ENCODE measurements at places on chromosomes 11 and 22.

- DNase-seq, result no peak
Measured at GRCh38 chr11:95134491-95134890, 44.8 kb downstream of the ENDOD1 start.

GRCh38 chr11:79033833-79034232 lies 407.0 kb downstream of the TENM4 start:
- no peak for DNase-seq

DNA sequence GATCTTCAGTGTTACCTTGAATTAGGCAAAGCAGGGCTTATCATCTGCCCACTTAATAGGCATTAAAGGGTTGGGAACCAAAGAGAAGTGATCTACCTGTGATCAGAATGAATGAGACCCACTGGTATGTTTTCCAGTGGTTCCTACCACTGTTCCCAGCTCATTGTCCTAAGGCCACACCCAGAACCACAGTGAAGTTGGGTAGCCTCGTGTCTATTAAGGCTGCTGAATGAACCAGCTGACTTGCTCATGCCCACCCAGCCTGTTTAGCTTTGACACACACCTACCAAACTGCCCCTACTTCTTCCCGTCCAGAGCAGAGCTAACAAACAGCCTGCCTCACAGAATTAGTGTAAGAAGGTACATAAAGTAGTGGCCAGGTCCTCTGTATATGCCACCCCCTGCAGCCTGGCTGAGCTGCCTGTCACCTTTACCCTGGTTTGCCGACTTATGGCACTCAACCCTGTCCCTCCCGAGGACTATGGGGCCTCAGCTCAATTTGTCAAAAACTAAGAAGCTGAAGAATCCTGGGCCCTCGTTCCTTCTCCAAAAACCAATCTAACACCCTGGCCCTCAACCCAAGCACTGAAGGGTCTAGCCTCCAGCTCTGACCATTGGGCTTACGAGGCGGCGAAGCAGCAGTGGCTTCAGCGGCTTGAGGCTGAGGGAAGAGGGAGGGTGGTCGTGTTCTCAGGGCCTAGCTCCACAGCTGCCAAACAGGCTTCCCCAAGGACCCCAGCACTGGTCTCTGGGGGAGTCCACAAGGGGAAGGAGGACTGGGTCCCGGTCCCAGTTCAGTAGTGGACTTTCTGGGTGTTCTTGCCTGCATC lies 9.8 kb downstream of the UCP2 start:
- DNase-seq, result no peak

DNA sequence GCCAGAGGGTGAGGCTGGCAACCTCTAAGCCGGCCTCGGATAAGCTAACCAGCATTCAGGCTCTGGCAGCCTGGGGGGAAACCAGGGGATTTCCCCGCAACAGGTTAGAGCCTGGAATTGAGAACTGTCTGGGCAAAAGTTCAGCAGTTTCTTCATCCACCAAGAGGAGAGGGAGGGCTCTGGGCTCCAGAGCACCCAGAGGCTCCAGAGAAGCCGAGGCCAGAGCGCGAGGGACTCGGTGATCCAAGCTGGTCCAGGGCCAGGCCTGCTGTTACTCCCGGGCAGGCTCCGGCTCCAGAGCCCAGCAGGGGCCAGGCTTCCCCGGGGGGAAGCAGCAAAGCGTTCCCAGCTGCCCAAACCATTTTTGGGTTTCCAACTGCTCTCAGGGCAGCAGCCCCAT lies 13.3 kb upstream of the SH3BP1 start:
- DNase-seq, result peak; percentile 55

DNA sequence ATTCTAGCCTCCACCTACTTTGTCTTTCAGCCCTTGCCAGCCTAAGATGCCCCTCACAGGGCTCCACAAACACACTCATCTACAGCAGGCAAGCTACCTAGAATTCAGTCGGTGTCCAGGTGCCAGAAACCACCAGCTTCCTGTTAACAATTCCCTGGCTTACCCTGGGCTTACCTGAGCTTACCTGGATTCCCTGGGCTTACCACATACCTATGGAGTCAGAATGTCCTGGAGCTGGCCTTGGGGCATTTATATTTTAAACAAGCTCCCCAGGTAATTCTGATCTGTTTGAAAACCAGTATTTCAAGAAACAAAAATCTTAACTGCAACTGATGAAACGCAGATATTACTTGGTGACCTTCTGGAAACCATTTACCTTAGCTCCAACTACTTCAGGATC lies 123.6 kb downstream of the SLC1A2 start:
- no peak for DNase-seq

GRCh38 chr22:45201678-45202332 lies 38.1 kb downstream of the NUP50 start:
- DNase-seq, result no peak

DNA sequence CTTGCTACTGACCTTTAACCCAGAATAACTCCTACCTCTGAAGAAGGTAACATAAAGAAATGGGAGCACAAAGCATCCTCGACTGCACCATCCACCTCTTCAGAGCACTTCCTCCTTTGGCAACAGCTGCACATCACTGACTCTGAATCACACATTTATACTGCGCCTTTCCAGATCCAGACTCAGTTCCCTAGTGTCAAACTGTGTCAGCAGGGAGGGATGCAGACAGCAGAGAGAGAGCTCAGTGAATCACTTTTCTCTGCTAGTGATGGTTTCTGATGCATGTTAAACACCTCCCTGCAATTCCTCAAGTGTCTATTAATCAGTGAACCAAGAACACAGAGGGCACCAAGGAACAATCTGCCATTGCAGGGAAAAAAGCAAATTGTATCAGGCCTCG lies 118.9 kb downstream of the PLEKHA7 start:
- DNase-seq, result no peak

DNA sequence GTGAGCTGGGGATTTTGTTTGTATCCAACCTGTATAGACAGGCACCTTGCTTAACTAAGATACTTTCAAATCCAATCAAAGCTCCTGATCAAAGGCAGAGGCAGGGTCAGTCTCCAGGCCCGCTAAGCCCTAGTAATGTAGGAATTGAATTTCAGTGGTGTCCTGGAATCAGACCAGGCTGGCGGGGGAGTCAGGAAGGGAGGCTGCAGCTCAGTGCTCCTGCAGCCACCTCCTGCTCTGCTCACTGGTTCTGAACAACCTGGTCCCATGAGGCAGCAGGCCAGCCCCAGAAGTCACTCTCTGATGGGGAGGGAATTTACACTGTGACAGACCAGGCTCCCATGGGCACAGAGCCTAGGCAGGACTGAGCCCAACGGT lies 38.5 kb upstream of the GALNT18 start:
- DNase-seq, result no peak

DNA sequence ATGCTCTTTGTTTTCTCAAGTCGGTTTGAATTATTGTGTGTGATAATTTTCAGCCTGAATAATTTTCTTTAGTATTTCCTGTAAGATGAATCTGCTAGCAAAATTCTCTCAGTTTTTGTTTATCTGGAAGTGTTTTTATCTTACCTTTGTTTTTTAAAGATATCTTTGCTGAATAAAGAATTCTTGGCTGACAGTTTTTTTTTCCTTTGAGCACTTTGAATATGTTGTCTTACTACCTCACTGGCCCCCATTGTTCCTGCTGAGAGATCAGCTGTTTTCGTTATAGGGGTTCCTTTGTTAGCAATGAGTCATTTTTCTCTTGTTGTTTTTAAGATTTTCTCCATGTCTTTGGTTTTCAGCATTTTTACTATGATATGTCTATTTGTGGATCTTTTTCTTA lies 63.0 kb downstream of the HORMAD2 start:
- no peak for DNase-seq

DNA sequence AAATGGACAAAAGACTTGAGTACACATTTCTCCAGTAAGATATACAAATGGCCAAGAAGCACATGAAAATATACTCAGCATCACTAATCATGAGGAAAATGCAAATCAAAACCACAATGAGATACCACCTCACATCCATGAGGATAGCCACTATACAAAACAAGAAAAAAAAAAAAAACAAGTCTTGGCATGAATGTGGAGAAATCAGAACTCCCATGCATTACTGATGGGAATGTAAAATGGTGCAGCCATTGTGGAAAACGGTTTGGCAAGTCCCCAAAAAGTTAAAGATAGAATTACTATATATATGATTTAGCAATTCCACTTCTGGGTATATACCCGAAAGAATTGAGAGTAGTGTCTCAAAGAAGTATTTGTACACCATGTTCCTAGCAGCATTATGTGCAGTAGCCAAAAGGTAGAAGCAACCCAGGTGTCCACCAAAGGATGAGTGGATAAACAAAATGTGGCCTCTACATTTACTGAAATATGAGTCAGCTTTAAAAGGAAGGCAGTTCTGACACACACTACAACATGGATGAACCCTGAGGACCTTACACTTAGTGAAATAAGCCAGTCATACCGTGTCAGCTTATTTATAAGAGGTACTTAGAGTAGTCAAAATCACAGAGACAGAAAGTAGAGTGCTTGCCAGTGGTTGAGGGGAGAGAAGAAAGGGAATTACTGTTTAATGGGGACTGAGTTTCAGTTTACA lies 146.3 kb downstream of the WNT7B start:
- DNase-seq, result no peak

GRCh38 chr22:37370306-37370979 lies 56.8 kb downstream of the ELFN2 start:
- DNase-seq, result peak; percentile 18

GRCh38 chr11:92911478-92911877 lies 58.0 kb upstream of the MTNR1B start:
- DNase-seq, result no peak

GRCh38 chr11:112997857-112998466 lies 36.7 kb downstream of the NCAM1 start:
- no peak for DNase-seq

GRCh38 chr11:73416786-73417185 lies 40.6 kb downstream of the RELT start:
- DNase-seq, result no peak

- DNase-seq, result peak; percentile 85
Measured at GRCh38 chr11:2393941-2394817, 6.4 kb upstream of the TSSC4 start.

- peak; percentile 55 for DNase-seq
Measured at GRCh38 chr22:22939588-22940368, 52.2 kb downstream of the IGLL5 start.

GRCh38 chr11:131658952-131659351 lies 288.5 kb downstream of the NTM start:
- DNase-seq, result no peak

- no peak for DNase-seq
Measured at GRCh38 chr11:45933131-45933831, 10.8 kb downstream of the LARGE2 start.

DNA sequence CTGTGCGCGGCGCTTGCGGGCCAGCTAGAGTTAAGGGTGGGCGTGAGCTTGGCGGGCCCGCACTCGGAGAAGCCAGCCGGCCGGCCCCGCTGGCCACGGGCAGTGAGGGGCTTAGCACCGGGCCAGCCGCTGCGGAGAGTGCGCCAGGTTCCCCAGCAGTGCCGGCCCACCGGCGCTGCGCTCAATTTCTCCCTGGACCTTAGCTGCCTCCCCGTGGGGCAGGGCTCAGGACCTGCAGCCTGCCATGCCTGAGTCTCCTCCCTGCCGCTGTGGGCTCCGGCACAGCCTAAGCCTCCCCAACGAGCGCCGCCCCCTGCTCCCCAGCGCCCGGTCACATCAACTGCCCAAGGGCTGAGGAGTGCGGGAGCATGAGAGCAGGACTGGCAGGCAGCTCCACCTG lies 5.2 kb upstream of the PES1 start:
- no peak for DNase-seq

DNA sequence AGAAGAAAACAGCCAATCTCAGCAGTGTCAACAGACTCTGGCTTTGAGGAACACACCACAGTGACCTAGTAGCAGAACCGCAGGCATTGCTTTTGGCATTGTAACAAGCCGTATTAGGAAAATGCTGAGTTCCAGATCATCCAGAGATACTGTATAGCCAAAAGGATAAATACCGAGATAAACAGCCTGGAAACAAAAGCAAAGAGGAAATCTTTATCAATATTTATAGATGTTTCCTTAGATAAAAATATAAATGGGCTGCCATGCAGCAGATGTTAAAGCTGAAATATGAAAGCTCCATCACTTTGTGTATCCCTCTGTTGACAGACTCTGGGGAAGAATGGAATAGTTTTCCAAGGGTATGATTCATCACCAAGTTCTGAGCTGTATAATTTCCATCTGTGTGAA lies 98.9 kb upstream of the TP53AIP1 start:
- DNase-seq, result no peak

GRCh38 chr11:11505190-11505589 lies 116.6 kb downstream of the GALNT18 start:
- no peak for DNase-seq

GRCh38 chr11:110525883-110526282 lies 96.1 kb downstream of the FDX1 start:
- no peak for DNase-seq

DNA sequence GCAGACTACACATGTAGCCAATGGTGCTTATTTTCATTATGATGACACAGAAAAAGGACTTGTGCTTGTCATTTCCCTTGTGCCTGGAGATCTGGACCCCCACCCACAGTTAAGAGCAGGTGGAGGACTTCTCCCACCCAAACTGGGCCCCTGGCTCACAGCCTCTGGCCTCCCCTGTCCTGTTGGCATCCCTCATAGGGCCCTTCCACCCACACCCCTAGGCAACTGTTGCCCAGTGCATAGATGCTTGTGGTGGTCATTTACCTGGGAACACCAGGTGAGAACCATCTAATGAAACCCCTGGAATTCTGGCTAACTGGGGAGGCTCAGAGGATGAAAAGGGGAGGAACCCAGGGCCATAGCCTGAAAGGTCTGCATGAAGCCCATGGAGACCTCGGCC lies 355.9 kb downstream of the BUD13 start:
- no peak for DNase-seq

DNA sequence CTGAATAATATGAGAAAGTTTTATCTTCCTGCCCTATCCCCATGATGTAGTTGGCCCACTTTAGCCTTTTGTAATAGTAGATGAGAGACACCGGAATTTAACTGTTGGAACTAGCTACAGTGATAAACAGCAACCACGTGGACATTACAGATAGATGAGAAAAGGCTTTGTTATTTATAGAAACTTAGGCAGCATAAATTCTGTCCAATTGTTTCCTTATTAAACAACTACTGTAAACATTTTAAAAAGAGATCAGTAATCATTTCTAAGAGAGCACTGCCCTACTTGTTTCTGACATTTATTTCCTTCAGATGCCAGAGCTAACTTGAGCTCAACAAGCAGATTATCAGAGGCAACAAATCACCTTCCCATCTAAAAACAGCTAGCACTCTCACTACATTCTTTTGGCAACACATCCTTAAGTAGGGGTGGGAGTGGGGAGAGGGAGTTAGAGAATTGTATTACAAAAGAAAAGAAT lies 63.1 kb downstream of the SOX6 start:
- DNase-seq, result no peak

GRCh38 chr11:102599642-102600261 lies 25.4 kb downstream of the MMP20 start:
- no peak for DNase-seq

GRCh38 chr11:1541474-1542204 lies 30.4 kb downstream of the DUSP8 start:
- DNase-seq, result no peak

- no peak for DNase-seq
Measured at GRCh38 chr11:86551288-86552092, 120.9 kb downstream of the ME3 start.
